ENCODE measurements at places on chromosomes 3 and 15.

- DNase-seq = no peak
Observed at GRCh38 chr3:49122451-49122850, 1.8 kb upstream of the USP19 start.

GRCh38 chr3:46713898-46714552 lies 3.6 kb downstream of the PRSS50 start:
- DNase-seq = no peak

DNA sequence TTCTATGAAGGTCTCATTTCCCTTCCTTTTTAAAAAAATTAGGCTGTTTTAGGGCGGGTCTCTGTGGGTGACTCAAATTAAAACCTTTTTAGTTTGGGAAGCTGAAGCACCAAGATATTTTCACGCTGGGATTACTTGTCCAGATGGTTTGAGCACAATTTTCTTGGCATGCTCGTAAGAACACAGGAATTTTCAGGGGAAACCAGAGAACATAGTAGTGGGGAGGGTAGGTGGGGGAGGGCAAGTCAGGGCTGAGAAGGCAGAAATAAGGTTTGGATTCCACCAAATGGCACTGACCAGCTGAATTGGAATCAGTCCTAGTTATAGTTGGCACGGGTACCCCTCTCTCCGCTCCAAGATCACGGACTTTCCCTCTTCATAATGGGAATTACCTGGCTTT lies 97.3 kb upstream of the LRIG1 start:
- DNase-seq = no peak

GRCh38 chr3:123337948-123338619 lies 110.8 kb downstream of the ADCY5 start:
- DNase-seq = no peak

- DNase-seq = no peak
Observed at GRCh38 chr3:120144267-120144666, 50.0 kb upstream of the GSK3B start.

- DNase-seq = peak; percentile 42
Observed at GRCh38 chr3:184590795-184591194, 29.2 kb downstream of the EPHB3 start.

Data from NCI-H2081 (cell line).